ENCODE measurements at places on chromosomes 3 and 15.

DNA sequence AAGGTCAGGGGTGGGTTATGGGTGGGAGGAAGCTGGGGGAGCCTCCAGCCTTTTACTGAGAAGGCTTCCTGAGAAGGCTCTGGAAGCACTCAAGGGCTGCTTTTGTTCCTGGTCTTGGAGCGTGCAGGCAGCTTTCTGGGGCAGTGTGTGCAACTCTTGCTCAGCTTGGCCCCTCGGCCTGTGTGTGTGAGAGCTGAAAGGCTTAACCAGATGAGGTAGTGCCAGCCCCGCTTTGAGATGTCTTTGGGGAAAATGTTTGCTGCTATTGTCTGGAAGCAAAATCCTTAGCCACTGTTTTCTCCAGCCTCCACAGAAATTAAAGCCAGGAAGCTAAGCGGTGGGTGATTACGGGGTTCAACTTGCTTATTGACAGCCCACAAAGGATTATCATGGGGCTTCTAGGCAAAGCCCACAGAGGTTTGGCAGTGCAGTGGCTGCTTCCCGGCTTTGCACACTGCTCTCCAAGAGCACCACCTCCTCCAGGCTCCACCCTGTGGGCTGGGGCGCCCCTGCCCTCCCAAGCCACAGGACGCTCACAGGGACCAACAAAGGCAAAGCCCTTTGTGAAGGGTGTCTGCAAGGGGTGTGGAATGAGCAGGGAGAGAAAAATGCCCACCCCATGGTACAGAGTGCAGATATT is 121.7 kb upstream of the TLE3 start:
- DNase-seq: no peak

DNA sequence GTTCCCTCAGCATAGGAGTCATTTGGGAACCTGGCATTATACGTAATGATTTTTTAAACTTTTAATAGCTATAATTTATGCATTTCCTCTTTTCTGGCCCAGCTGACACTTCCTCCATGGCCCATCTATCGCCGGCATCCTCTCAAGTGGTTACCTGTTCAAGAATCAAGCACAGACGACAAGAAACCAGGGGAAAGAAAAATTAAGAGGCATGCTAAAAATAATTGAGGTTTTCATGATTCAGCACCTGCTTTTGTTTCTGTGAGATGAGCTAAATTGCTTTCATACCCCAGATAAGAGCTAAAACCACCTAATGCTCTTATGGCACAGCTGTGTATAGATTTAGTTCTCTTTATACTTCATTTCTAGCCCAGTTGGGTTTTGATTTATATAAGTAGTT is 1.7 kb downstream of the SPCS1 start:
- no peak for DNase-seq

- DNase-seq: no peak
Measured at GRCh38 chr3:6522191-6522590, 338.7 kb upstream of the GRM7 start.

- no peak for DNase-seq
Measured at GRCh38 chr15:43793647-43794046, 1.5 kb downstream of the SERF2 start.

GRCh38 chr3:49263159-49263889 is 13.7 kb downstream of the C3orf62 start:
- no peak for DNase-seq

DNA sequence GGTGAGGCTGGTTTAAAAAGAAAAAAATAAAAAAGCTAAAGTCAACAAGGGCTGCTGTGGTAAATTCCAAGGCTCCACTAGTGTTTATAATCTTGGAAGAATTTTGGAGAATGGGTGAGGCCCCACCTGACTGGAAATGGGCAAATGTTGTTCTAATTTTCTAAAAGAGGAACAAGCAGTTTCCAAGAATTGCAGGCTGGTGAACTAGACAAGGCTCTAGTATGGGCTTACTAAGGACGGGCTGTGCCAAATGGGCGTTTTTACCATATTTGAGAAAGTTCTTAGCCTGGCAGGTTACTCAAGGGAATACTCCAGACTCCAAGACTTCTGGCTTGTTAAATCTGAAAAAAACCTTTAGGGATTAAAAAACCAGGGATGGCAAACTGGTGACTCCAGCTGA is 67.0 kb upstream of the ABHD2 start:
- no peak for DNase-seq

All from GM12892 (cell line).